ENCODE measurements at places on chromosomes 11 and 22.
A peak's percentile ranks its signal among the peaks of the same experiment; 100 is the strongest.

DNA sequence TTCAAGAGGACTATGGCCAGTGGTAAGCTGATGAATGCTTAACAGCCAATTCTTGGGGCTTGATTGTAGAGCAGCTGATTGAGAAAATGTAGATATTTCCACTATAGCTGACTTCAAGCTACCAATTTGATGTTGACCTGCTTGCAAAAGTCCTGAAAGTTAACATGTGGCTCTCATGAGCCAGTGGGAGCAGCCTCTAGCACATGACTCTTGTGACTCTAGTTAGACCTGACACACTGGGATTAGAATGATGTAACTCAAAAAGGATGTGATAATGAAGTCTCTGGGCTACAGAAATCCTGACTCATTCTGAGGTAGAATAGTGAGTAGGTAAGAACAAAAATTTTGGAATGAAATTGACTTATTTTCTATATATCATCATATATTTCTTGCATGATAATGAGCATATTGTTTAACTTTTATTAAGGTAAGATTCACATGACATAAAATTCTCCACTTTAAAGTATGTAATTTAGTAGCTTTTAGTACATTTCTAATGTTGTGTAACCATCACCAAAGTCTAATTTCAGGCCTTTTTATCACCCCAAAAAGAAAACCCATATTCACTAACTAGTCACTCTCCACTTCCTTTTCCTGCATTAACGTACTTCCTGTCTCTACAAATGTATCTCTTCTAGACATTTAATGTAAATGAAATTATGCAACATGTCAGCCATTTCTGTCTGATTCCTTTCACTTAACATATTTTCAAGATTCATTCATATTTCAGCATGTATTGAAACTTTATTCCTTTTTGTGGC is 16.1 kb upstream of the OR52H1 start:
- DNase-seq: no peak

DNA sequence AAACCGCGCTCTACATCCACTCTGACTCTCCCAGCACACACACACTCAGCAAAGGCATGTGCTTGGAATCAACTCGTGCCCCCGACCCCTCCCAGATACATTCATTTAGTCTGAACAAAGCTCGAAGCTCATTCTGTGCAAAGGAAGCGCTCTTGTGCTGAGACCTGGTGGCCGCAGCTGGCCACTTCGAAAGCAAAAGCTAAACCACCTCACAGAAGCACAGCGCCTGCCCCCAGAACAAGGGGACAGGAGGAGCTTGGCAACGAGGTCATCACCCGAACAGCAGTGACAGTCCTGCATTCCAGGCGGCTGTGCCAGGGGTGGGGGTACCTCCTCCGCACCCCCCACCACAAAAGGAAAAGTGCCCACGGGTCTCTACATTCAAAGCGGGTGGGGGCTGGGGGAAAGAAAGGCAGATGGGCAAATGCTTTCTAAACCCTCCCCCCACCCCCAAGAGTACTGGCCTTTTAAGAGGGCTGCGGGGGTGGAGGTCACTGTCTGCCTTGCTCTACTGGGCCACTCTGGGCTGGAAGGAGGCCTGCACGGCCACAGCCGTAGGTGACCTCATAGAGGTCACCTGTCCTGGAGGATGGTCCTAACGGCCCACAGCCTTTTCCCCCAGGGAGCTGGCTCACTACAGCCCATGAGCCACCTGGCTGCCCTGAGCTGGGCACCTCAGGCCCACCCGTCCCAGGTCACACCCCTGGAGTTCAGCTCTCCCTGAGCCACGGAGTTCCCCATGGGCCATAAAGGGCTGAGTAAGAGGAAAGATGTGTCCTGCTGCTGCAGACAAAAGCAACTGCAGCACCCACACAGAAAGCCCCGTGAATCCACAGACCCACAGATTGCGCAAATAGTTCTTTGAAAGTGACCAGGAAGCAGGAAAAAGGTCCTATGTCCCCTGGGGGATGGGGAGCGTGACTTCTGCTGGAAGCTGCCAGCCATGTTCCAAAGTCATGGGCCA is 21.3 kb downstream of the CBX7 start:
- DNase-seq: no peak

GRCh38 chr22:48558606-48559402 is 1268.9 kb downstream of the BRD1 start:
- no peak for DNase-seq

DNA sequence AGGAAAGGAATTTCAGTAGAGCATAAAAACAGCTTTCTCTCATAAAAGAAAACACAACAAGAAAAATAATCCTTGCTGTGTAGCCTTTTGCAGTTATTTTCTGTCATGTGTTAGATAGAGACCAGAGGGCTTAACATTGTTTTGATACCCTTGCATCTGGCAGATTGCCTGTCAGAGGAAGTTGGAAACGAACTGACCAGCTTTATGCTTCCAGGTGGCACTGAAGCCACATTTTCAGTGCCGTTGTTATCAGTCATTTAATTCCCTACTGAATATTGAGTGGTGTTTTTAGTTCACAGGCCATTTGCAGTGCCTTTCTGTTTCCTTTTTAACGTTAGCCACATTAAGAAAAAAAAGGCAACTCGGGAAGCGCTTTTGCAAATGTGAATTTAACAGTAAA is 21.5 kb upstream of the RAG2 start:
- DNase-seq: peak; percentile 78

GRCh38 chr22:26974914-26975803 is 317.8 kb downstream of the MIAT start:
- no peak for DNase-seq

DNA sequence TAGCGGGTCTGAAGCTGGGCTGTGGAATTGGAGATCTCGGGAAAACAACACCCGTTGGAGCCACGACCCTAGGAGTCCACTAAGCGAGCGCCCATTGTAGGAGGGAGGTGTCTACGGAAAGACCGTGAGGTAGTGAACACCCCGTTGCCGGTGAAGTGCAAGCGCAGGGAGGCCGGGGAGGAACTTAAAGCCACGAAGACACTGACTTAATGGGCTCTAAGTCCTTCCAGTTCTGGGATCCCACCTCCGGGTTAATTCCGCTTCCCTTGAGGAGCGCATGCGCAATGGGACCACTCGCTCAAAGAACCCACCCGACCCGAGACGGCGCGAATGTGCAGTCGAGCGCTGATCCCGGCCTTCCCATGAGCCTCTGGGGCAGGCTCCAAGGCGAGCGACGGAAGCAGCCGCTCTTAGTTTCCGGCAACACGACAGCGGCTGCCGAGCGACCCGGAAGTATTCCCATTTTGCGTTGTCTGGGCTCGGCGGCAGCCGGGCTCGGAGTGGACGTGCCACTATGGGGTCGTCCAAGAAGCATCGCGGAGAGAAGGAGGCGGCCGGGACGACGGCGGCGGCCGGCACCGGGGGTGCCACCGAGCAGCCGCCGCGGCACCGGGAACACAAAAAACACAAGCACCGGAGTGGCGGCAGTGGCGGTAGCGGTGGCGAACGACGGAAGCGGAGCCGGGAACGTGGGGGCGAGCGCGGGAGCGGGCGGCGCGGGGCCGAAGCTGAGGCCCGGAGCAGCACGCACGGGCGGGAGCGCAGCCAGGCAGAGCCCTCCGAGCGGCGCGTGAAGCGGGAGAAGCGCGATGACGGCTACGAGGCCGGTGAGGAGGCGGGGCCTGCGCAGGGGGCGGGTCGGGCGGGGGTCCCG is at the start of gene SART1:
TSS of gene SART1 (plus strand) at position 468 of the 874 bp plus-strand sequence. CDS start at position 515, 47 bp downstream.
- peak; percentile 99 for DNase-seq

- DNase-seq: no peak
Observed at GRCh38 chr11:59112494-59112893, 5.5 kb downstream of the FAM111B start.

Data from hematopoietic multipotent progenitor cell treated with erythropoietin and hydrocortisone succinate and interleukin-3 and kit ligand, for 8 days (in vitro differentiated cells).